ENCODE measurements at places on chromosomes 12 and 14.

GRCh38 chr14:59727073-59727661 lies 143.4 kb downstream of the RTN1 start:
- peak; percentile 49 for DNase-seq

DNA sequence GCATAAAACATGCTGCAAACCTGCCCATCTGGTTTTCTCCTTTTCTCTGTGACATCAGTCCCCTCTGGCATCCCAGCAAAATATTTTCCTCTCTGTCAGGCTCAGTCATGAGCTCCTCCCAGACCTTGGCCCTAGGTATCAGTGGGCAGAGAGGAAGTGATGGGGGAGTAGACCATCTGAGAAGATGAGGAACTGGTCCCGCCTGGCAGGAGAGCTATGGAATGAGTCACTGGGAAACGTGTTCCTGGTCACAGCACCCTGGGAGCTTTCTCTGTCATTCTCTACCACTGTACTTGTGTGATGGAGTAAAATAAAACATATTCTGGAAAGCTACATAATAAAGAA lies 5.0 kb upstream of the SRSF9 start:
- DNase-seq, result no peak

DNA sequence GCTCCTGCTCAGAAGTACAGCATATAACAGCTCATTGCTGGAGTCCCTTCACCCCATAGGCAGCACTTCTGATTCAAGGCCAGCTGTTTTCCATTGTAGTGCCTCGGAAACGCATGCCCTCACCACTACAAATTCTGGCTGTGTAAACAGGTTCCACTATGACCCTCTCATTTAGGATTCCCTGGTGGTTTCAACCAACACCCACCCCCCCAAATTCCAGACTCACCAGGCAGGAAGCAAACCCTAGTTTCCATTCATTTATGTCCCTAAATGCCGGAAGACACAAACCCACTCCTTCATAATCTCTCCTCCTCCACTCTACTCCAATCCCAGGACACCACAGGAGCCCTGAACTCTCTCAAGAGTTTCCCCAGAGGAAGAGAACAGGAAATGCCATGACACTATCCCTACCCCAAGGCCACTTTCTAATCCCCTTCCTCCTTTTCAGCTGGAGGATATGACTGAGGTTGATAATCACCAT lies 75.9 kb upstream of the TMPO start:
- peak; percentile 8 for DNase-seq

DNA sequence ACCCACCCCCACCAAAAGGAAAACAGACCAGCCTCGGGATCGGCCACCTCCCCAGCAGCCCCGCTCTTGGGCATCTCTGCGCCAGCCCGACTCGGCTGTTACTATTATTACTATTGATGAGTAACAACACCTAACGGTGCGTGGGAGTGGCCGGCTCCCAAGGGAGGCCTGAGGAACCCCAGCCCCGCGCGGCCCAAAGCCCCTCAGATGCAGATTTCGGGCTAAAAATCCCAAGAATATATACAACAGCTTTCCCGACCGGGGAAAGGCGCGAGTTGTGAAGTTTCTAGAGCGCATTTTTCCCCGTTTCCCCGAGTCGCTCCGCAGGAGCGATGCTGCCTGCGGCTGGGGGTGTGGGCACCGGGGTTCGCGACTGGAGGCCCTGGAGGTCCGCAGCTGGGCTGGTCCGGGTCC lies 565 bp downstream of the NT5DC3 start:
- peak; percentile 2 for DNase-seq

DNA sequence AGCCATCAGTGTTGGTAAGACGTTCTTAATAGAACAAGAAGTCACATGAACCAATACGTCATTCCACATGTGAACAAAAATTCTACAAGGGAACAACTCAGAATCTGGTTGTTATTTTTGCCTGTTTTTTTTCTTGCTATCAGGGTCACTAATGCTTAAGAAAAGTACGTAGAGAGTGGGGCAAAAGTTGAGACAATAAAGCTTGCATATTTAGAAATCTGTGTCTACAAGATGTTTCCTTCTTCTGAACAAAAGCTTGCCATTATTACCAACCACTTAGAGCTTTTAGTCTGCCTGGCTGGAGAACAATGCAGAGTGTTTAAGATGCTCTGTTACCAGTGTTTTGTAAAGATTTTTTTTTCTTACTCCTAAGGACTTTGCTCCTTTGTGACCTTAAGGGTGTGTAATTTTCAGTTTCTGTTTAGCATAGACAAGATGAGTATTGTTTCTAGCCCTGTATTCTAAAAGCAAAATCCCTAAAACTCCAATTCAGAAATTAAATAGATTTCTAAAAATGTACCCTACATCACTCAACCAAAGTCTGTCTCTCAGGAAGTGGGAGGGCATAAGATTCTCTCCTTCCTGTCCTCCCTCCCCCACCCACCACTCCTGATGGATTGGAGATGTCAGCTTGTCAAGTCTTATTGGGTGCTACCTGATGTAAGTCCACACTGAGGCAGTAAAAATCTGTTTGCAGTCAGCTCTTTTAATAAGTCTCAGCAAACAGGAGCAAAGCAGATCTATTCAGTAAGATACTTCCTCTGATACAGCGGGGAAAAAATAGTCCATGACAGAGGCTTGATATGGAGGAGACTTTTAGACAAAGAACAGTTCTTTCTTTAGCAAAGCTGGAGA lies 267.6 kb downstream of the GRIN2B start:
- DNase-seq, result no peak

GRCh38 chr14:101222362-101223070 lies 319.0 kb upstream of the RTL1 start:
- DNase-seq, result no peak

DNA sequence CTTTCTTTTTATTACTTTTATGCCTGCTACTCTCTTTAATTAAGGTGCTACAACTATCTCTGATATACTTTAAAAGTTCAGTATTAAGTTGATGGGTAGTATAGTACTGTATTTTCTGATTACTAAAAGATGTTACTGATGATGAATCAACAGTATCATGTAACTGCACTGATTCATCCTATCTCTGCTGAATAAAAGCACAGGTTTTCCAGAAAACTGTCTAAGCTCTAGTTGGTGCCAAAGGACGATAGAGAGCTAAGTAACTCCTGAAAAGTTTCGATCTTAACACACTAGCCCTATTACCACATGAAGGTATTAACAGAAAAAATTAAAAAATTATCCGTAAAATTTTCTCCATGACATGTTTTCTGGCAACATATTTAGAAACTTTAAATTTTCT lies 2.1 kb downstream of the SCAF11 start:
- DNase-seq, result no peak

- no peak for DNase-seq
Observed at GRCh38 chr12:113019025-113019424, 37.5 kb upstream of the DTX1 start.

GRCh38 chr14:64196814-64197411 lies 97.3 kb downstream of the ESR2 start:
- DNase-seq, result peak; percentile 96

DNA sequence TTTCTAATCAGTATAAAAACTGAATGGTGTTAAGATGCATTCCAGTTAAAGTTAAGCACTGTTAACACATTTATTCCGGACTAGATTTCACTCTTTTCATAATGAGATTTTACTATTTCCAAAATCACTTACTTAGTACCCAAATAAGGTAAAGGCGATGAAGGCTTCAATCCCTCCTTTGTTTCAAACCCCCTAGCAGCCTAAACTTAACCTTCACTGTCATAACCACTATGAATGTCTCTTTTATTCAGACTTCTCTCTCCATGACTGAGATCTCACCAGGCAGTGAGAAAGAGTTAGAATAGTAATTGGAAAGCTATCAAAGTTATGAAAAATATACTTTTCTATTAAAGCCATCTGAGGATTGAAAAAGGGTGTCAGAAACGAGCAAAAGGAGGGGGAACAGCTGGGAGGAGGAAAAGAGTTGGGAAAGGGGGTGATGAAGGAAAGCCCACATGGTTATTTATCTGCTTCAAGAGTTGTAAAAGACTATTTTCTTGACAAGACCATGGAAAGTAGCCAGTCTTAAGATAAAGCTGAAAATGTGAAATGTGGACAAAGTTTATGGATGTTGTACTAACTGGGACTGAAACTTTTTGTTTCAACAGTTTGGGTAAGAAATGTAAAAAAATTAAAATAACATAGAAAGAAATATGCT lies 11.7 kb downstream of the EPS8 start:
- no peak for DNase-seq

DNA sequence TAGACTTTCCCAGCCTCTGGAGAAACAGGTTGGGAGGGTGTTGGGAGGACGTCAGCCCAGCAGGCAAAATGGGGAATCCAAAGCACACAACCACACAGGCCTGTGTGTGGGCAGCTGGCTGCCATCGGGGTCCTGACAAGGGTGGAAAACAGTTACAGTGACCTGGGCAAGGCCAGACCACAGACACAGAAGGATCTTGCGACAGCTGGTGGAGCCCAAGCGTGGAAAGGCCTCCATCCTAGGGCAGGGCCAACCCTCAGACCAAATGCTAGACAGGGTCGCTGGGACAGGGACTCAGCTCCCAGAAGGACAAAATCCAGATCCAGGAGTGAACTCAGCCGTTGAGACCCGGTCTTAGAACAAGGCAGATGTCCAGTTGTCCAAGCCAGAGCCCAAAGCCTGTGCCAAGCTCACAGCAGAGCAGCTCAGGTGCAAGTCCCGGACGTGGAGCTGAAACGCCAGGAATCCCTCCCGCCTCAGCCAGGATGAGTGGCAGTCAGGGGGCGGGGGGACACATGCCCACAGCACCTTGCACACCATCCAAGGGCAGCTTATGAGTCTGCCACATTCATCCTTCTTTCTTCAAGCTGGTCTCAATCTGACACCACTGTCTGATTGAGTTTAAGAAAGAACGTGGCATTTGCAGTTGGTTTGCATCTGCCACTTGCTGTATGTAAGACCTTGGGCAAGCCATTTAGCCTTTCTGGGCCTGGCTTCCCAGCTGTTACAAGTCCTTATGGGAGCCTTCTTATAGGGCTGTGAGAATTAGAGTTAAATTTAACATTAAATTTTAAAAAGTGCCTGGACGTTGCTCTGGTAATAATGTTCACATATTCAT lies 37.6 kb downstream of the DEGS2 start:
- no peak for DNase-seq

DNA sequence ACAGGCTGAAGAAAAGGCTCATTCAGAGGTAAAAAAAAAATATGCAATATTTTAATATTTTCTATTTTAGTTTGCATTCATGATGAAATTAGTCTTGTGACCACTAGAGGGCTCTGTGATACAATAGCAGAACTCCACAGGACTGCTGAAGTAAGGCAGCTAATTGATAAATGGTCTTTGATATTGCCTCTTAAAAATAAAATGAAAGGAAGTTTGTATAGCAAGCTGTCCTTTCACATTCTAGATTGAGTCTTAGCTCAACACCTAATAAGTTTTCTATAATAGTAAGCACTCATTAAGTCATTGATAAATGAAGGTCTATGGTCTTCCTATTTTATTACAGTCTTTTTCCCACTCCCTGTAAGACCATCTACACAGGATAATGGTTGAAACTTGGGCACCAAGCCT lies 315.7 kb downstream of the NAV3 start:
- DNase-seq, result no peak

- DNase-seq, result no peak
Observed at GRCh38 chr12:11150832-11151231, 16.4 kb upstream of the TAS2R30 start.

DNA sequence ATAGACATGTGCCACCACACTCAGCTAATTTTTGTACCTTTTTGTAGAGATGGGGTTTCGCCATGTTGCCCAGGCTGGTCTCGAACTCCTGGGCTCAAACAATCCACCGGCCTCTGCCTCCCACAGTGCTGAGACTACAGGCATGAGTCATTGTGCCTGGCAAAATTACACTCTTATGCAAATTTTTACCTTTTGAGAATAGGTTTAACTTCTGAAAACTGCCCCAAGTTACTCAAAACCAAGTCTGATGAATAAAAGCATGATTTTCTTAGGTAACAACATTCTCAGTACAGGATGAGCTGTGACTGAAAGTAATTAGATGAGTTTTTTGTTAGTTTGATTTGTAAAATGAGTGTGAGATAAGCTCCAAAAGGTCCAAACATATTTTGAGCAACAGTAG lies 166.0 kb downstream of the RPS29 start:
- DNase-seq, result no peak

GRCh38 chr12:107159384-107159900 lies 66.1 kb upstream of the CRY1 start:
- DNase-seq, result no peak

DNA sequence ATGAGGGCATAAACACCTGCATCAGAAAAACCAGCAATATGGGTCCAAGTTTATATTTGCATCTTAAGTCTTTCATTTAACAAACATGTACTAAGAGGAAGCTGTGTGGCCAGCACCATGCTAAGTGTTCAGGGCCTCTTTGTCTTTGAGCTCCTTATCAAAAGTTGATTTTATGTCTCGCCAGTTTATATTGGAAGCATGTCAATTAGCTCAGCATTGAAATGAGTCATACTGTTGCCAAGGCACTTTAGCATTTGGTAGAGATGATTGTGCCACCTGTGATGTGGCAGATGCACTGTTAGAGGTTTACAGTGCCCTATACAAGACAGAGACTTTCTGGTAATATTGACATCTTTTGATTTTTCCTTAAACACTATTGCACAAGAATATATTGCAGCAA lies 68.5 kb downstream of the BHLHE41 start:
- peak; percentile 64 for DNase-seq

DNA sequence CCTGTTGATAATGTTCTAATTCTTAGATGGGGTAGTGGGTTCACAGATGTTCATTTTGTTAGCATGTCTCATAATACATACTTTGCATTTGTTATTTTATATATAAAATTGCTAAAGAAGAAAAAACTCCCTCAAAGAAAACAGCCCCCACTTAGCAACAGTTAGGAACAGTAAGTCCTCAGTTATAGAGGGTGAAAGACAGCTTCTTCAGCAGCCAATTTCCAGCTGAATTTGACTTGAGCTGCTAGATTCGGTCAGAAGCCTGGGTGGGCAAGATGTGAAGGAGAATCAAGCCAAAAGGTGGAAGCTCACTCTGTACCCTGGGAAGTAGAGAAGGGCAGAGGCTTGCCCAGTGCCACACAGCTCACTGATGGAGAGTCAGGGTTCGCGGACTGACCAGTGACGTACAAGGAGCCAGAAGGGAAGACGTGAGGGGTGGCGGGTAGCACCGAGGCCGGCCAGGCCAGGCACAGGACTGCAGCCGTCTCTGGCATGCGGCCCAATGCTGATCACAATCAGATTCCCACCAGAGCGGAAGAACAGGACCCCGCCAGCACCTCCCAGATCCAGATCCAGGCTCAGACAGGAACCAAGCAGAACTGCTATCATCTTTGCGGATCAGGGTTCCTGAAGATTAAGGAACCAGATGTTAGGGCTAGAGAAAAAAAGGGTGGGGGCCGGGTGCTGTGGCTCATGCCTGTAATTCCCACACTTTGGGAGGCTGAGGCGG lies 30.4 kb upstream of the VWF start:
- no peak for DNase-seq

DNA sequence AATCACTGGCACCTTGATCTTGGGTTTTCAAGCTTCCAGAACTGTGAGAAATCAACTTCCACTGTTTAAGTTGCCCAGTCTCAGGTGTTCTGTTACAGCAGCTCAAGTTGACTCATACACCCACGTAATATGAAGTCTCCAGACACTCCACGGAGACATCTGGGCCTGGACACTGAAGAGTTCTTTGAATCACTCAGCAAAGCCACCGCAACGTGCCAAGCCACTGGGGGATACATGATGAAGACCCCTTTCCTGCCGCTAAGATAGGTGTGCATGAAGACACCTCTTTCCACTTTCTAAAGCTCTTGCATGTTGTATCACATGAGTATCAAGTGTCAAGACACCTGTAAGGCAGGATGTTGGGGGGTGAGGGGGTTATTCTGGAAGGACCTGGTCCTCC lies 311.7 kb upstream of the RTL1 start:
- DNase-seq, result no peak

GRCh38 chr12:114750917-114751316 lies 66.9 kb upstream of the TBX3 start:
- no peak for DNase-seq

GRCh38 chr12:113633678-113634332 lies 162.1 kb upstream of the LHX5 start:
- DNase-seq, result no peak
